Aortic smooth muscle cell (primary cell): ENCODE measurements at places on chromosomes 6 and 20. TPM values are rescaled to one million over a fixed set of nuclear protein-coding genes. Genes with fewer than 3 reads are reported as not detected.

The RRAGD gene
- 3.2 and 5.9 TPM in 2 replicates for total RNA-seq

The CNPY3 gene
- 25.8 and 31.8 TPM in 2 replicates for total RNA-seq

The TPD52L1 gene
- total RNA-seq = 7.9 and 29.0 TPM in 2 replicates

The SPATS1 gene
- not detected in 2 replicates for total RNA-seq

The TRIM38 gene
- total RNA-seq = 10.2 and 13.6 TPM in 2 replicates

The GJA10 gene
- not detected in 2 replicates for total RNA-seq

The PDE7B gene
- 31.0 and 130 TPM in 2 replicates for total RNA-seq

The AIF1 gene
- not detected in 2 replicates for total RNA-seq

The HLA-DRA gene
- total RNA-seq = 0.53 TPM in 1 of 2 replicates, not detected in the other

The CDSN gene
- total RNA-seq = not detected in 2 replicates

The NDRG3 gene
- 21.1 and 36.2 TPM in 2 replicates for total RNA-seq

The SLC17A3 gene
- total RNA-seq = not detected in 2 replicates
